ENCODE measurements at places on chromosomes 3 and 15. TPM values are rescaled to one million over a fixed set of nuclear protein-coding genes. Genes with fewer than 3 reads are reported as not detected.

- no peak for ATAC-seq
Measured at GRCh38 chr3:127284258-127284657, 3.6 kb downstream of the PRR20G start.

DNA sequence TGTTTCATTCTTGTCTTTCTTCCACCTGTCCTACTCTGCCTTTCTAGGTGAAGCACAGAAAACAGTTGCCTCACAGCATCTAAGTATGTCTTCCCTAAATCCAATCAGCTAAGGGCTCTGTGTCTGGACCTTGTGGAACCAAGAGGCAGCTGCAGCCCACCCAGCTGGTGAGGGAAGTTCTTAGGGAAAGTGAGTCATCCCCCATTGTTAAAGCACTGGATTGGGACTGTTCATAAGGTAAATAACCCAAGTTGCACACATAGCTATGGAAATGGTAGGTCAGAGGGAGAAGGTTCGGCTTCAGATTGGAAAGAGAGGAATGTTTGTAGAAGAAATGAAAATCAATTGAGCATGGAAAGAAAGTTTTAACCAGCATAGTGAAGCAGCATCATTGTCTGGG, 18.0 kb upstream of the ARNT2 start:
- no peak for ATAC-seq

- ATAC-seq = no peak
Measured at GRCh38 chr3:10450494-10451440, 54.6 kb downstream of the ATP2B2 start.

- no peak for ATAC-seq
Measured at GRCh38 chr15:60937278-60937677, 291.8 kb downstream of the RORA start.

DNA sequence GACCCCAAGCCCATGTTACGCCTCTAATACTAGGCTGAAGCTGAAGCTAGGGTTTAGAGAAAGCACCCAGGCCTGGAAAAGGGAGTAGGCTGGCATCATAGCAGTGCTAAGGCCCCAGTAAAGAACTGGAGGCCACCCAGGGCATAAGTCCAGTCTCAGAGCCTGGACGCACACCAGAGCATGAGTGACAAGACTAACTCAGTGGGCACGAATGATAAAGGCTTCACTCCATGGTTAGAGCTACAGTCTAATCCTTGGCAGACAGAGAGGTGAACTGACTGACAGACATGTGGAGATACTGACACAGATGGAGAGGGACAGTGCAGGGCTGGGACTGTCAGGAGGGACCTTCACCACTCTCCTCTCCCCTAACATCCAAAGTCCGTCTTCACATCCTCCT, 139.8 kb downstream of the KCNMB2 start:
- no peak for ATAC-seq

GRCh38 chr15:28885630-28886430, at the start of gene APBA2:
Gene APBA2 (plus strand): TSS chr15:28885974. CDS start chr15:29053885, 167,911 bp downstream.
- peak; percentile 83 for ATAC-seq

DNA sequence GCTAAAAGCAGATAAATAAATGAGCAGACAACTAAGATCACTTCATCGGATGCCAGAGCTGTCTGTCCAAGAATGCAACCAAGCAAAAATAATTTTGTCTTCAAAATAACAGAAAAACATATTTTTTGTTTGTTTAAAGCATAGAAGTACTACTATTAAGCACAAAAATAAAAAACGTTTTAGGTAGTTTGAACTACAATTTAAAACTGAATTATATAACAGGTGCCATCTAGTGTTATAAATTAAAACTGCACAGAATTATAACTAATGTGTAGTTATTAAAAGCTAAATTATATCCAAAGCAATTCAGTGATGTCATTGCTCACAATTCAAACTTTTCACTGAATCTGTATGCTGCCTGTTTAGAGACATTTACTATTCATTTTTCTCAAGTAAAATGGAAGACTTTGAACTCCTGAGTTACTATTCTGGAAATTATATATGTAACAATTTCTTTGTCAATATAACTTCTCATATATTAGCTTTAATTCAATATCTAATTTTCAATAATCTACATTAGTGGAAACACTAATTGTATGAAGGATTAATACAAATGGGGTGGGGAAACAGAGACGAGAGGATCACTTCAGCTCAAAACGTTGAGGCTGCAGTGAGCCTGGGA, 29.5 kb downstream of the LINS1 start:
- ATAC-seq = no peak

GRCh38 chr3:71657831-71658530, 67.2 kb downstream of the EIF4E3 start:
- peak; percentile 84 for ATAC-seq

DNA sequence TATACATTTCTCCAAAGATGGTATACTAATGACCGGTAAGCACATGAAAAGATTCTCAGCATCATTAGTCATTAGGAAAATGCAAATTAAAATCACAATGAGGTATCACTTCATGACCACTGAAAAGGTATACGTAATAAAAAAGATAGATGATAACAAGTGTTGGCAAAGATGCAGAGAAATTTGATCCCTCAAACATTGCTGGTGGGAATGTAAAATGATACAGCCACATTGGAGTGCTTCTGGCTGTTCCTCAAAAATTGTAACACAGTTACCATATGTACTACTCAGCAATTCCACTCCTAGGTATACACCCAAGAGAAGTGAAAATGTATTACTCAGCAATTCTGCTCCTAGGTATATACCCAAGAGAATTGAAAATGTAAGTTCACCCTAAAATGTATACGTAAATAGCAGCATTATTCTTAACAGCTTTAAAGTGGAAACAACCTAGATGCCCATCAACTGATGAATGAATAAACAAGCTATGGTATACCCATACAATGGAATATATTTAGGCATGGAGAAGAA, 25.0 kb upstream of the KY start:
- no peak for ATAC-seq

GRCh38 chr15:67838789-67839332, 984 bp downstream of the RNU6-1 start:
- no peak for ATAC-seq

- ATAC-seq = peak; percentile 16
Measured at GRCh38 chr15:89814112-89814742, 425 bp downstream of the ANPEP start.

- ATAC-seq = no peak
Measured at GRCh38 chr3:192655040-192655439, 72.3 kb downstream of the FGF12 start.

DNA sequence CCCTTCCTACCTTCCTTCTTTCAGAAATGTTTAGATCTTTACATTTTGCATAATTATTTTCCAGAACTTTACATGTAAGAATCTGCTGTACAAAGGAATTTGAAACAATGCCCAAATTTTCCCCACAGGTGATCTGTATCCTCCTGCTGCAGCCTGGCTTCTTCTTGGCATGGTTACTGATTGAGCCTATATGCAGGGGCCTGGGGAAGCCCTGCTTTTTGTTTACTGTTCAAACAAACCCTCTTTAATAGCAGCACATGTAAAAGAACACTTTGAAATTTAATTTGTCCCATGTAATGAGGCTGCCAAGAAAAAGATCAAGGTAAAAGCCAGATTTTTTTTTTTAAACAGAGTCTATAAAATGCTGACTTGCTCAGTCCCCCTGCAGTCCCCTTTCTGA, 432.2 kb downstream of the TUSC7 start:
- no peak for ATAC-seq

GRCh38 chr3:169771497-169772304, 1.5 kb upstream of the MYNN start:
- ATAC-seq = peak; percentile 13

- no peak for ATAC-seq
Measured at GRCh38 chr3:22156868-22157267, 405.9 kb upstream of the ZNF385D start.

GRCh38 chr3:72446218-72447058, 401.8 kb downstream of the SHQ1 start:
- ATAC-seq = peak; percentile 72

DNA sequence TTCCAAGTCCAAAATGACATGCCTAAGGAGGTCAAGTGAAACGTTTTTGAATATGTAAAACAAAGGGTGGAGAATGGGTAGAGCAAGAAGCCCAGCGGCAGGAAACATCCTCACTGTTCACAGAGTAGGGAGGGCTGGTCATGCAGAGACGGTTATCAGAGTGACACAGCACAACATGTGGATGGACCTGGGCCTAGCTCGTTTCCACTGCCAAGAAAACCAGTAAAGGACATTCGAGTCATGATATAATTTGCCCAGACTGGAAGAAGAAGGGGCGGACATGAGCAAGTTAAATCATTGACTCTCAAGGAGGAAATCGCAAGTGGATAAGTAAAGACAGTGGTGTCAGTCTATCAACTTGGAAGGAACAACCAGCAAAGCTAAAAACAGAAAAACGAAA, 89.3 kb downstream of the LRIG1 start:
- peak; percentile 94 for ATAC-seq

- no peak for ATAC-seq
Measured at GRCh38 chr15:28006116-28006905, 92.8 kb downstream of the OCA2 start.

GRCh38 chr3:104273046-104273649, 1093.6 kb upstream of the ALCAM start:
- ATAC-seq = no peak

GRCh38 chr15:76983590-76984375, 11.1 kb upstream of the PSTPIP1 start:
- ATAC-seq = no peak

DNA sequence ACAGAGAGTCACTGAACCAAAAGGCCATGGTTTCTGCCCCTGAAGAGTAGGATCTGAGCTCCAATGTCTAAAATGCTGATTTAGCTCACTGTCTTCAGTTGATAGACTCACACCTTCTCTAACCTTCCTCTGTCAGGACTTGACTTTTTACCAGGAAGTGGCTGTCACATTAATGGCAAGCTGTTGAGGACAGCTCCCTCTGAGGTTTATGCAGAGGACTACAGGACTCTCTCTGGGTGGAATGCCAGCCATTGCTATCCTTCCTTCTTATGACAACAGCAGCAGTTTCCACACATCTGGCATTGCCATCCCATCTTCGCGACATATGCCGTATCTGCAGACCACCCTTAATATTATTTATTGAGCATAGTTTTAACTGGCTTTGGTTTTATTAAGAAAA, 103.8 kb upstream of the PRICKLE2 start:
- no peak for ATAC-seq

GRCh38 chr3:115100806-115101205, 46.3 kb downstream of the ZBTB20 start:
- no peak for ATAC-seq

The CISH gene
- 0.70 TPM for total RNA-seq

The SOX14 gene
- not detected for total RNA-seq

The PRSS50 gene
- total RNA-seq = 0.27 TPM

The HCN4 gene
- 4.4 TPM for total RNA-seq

The DAZL gene
- total RNA-seq = not detected

The HTR3E gene
- 0.26 TPM for total RNA-seq

The IL1RAP gene
- 4.7 TPM for total RNA-seq

The SNX22 gene
- 5.0 TPM for total RNA-seq

The TGM4 gene
- 0.37 TPM for total RNA-seq

The SLC24A5 gene
- total RNA-seq = not detected

The ZNF385D gene
- 6.7 TPM for total RNA-seq

The OSBPL10 gene
- total RNA-seq = 2.8 TPM

The ATP13A4 gene
- 0.43 TPM for total RNA-seq

The TMEM212 gene
- total RNA-seq = not detected

The CHCHD4 gene
- 9.4 TPM for total RNA-seq

The GMNC gene
- total RNA-seq = not detected

Data from motor neuron (in vitro differentiated cells).